ENCODE measurements at places on chromosomes 3 and 15.

- DNase-seq = no peak
These were observed 104.8 kb downstream of the TGFBR2 start for GRCh38 chr3:30711151-30711550.

- no peak for DNase-seq
These were observed 1.6 kb upstream of the DNAJB8 start for GRCh38 chr3:128468285-128468790.

DNA sequence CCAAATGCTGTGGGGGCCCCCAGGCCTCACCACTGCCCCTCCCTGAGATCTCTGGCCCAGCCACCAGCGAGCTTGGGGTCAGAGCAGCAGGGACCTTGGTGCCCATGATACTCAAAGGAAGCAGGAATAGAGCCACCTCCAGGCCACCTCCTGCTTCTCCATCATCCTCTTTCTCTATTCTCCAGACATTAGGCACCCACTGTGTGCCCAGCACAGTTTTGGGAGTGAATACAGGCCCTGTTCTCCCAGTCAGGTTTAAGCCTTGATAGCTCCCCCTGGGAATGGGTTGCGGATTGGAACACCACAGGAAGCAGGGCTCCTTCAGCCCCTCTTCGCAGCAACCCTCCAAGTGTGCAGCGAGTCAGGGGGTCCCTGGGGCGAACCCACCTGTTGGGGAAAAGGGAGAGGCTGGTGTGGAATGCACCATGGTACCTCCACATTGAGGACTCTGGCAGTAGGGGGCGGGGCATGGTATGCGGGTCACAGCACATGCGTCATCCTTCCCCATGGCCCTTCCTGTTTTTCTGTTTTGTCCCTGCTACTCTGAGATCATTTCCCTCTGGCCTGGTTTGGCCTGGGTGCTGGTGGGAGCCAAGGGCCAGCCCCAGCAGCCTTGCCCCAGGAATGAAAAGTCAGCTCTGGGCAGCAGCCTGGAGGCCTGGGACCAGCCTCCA is 14.2 kb upstream of the SEMA3B start:
- no peak for DNase-seq

GRCh38 chr3:9404680-9405079 is 7.3 kb downstream of the SETD5 start:
- no peak for DNase-seq

GRCh38 chr15:55707518-55707917 is 35.4 kb downstream of the PRTG start:
- DNase-seq = no peak

All from fibroblast of skin of right quadriceps (primary cell).